ENCODE measurements at places on chromosomes 16 and 17. TPM values are rescaled to one million over a fixed set of nuclear protein-coding genes. Genes with fewer than 3 reads are reported as not detected.

- no peaks in the 10 kb centered on the region for H3K36me3 ChIP-seq
- no peak overlapping the region for H3K27ac ChIP-seq
- H3K4me3 ChIP-seq = no peak overlapping the region
- no peaks in the 10 kb centered on the region for H3K27me3 ChIP-seq
Observed at GRCh38 chr17:59399914-59400313, 68.5 kb downstream of the YPEL2 start.

GRCh38 chr16:17852977-17853702, 382.4 kb upstream of the XYLT1 start:
- no peak for DNase-seq
- H3K27me3 ChIP-seq = no peaks in the 10 kb centered on the region
- no peak overlapping the region for H3K4me3 ChIP-seq
- H3K4me1 ChIP-seq = no peaks in the 10 kb centered on the region

DNA sequence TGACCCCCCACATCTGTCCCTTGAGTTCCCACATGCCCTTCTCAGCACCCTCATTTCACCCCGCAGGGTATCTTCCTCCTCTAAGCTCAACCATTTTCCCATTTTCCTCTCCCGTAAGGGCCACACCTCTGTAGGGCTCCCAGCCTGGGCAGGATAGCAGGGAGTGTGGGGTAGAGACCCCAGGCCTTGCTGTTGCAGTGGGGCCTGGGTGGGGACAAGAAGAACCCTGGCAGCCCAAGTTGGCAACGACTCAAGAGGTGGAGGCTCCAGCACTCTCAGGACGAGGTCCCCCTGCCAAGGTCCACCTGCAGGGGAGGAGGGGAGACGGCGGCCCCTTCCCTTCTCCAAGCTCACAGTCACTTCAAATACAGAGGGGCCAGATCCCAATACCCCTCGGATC, 2.0 kb upstream of the TMEM92 start:
- H3K4me1 ChIP-seq = peaks cover 26% of the 10 kb centered on the region
- no peaks in the 10 kb centered on the region for H3K36me3 ChIP-seq
- peak overlapping the region; percentile 71 for H3K27ac ChIP-seq
- H3K4me3 ChIP-seq = peak overlapping the region; percentile 78
- H3K27me3 ChIP-seq = no peaks in the 10 kb centered on the region

DNA sequence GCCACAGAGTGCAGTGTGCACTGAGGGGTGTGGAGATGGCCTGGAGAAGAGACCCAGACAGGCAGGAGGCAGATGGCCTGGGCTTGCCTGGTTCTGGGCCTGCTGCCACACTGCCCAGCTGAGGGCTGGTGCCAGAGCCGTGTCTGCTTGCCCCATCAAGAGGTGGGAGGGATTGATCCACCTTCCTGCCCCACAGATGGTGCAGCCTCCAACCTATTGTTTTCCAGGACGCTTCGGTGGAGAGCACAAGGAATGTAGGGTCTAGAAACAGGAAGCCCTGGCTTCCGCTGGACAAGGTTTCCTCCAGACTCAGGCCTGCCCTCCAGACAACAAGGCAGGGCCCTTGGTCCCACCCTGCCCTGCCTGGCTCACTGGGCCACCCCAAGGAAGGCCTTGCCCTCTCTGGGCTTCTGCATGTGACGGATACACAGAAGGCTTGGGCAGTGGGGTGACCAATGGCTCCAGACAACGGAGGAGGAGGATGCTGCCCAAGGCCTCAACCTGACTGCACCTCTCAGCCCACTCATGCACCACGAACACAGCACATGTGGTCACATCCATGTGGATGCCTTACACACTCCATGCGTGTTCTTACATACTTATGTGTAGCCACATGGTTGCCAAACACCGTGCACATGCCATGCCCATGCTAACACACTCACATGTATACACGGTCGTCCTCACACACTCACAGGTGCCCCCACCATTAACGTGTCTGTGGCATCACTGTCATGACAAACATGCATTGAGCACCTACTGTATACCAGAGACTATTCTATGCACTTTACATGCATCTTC, 6.5 kb upstream of the CDH5 start:
- peaks cover 31% of the 10 kb centered on the region for H3K27me3 ChIP-seq
- H3K4me1 ChIP-seq = no peaks in the 10 kb centered on the region
- DNase-seq = no peak
- no peaks in the 10 kb centered on the region for H3K36me3 ChIP-seq

DNA sequence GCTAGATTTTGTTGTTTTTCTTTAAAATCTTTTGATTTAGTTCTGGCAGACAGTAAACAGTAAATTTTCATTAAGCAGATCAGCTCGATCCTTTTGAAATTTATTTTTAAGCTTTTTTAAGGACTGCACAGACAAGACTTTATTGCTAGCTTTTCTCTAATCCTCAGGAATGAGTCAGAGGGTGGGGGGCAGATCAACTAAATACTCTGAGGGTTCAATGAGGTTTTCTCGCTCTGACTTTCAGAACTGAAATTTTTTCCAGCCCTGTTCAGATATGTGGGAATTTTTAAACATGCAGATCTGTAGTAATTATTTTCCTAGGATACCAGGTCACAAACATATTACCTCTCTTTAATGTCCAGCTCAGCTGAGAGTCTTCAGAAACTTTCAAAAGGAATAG, 977.2 kb downstream of the CDH11 start:
- no peak overlapping the region for H3K4me3 ChIP-seq
- H3K36me3 ChIP-seq = no peaks in the 10 kb centered on the region
- H3K4me1 ChIP-seq = no peaks in the 10 kb centered on the region
- no peaks in the 10 kb centered on the region for H3K27me3 ChIP-seq
- DNase-seq = no peak

- no peak for DNase-seq
- H3K27ac ChIP-seq = no peak overlapping the region
- no peak overlapping the region for H3K4me3 ChIP-seq
- no peaks in the 10 kb centered on the region for H3K36me3 ChIP-seq
- H3K27me3 ChIP-seq = peaks cover 5% of the 10 kb centered on the region
Observed at GRCh38 chr17:79518585-79519523, 92.0 kb downstream of the RBFOX3 start.

- no peak overlapping the region for H3K4me3 ChIP-seq
- H3K27ac ChIP-seq = no peak overlapping the region
Observed at GRCh38 chr16:51129105-51129504, 22.0 kb downstream of the SALL1 start.

DNA sequence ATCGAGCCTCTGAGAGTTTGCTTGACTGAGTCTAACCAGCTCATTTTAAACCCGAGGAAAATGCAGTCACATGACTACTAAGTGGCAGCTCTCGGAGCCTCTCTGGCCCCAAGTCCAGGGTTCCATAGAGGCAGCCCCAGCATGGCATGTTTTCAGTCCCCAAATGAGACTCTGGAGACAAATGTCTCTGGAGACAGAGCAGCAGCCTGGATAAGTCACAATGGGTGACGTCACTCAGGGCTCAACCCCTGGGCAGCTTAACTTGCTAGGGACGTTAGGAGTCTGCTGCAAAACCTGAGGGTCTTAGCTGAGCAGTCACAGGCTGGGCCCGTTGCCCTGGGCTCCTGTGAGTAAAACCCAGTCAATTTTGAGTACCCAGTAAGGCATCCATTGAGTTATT, 6.9 kb upstream of the STH start:
- H3K4me1 ChIP-seq = no peaks in the 10 kb centered on the region
- no peaks in the 10 kb centered on the region for H3K36me3 ChIP-seq
- no peaks in the 10 kb centered on the region for H3K27me3 ChIP-seq
- H3K4me3 ChIP-seq = no peak overlapping the region
- H3K27ac ChIP-seq = no peak overlapping the region
- DNase-seq = no peak

GRCh38 chr17:82098169-82098938, at the start of gene FASN:
FASN (minus strand) TSS chr17:82098236; CDS start chr17:82096445, 1,791 bp downstream.
- H3K4me1 ChIP-seq = peaks cover 5% of the 10 kb centered on the region
- peak within 1 kb of the TSS; percentile 55 for H3K27ac ChIP-seq
- DNase-seq = peak; percentile 91
- H3K27me3 ChIP-seq = no peaks in the 10 kb centered on the region
- peak within 1 kb of the TSS; percentile 77 for H3K4me3 ChIP-seq
- peaks cover 28% of the 10 kb centered on the region for H3K36me3 ChIP-seq

GRCh38 chr17:16583781-16584180, 14.8 kb upstream of the ZNF287 start:
- no peak for DNase-seq
- peaks cover 12% of the 10 kb centered on the region for H3K4me1 ChIP-seq
- no peaks in the 10 kb centered on the region for H3K36me3 ChIP-seq
- peak overlapping the region; percentile 28 for H3K27ac ChIP-seq
- H3K4me3 ChIP-seq = peak overlapping the region; percentile 72

DNA sequence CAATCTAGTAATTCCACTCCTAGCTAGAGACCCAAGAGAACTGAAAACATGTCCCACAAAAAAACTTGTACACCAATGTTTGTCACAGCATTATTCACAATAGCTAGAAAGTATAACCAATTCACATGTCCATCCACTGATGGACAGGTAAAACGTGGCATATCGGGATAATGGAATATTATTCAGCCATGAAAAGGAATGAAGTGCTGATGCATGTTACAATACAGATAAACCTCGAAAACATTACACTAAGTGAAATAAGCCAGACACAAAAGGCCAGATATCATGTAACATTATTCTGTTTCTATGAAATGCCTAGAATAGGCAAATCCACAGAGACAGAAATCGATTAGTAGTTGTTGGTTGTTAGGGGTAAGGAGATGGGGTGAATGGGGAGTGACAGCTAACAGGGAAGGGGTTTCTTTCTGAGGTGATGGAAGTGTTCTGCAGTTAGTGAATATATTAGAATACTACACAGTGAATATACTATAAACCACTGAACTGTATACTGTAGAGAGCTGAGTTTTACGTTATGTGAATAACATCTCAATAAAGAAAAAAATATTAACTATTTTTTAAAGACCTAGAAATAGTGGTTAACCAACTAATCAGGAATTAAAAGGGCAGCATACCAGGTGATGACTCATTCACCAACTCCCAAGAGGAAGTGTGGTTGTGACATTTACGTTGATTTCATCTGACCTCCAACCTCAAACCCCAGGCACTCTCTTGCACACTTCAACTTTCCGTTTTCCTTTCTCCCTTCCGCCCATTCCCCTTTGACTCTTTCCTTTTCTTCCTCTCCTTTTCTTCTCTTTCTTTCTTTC, 48.6 kb downstream of the GAS7 start:
- H3K4me1 ChIP-seq = peaks cover 11% of the 10 kb centered on the region
- H3K4me3 ChIP-seq = no peak overlapping the region
- H3K27ac ChIP-seq = peak overlapping the region; percentile 8
- H3K27me3 ChIP-seq = peaks cover 33% of the 10 kb centered on the region
- no peak for DNase-seq

DNA sequence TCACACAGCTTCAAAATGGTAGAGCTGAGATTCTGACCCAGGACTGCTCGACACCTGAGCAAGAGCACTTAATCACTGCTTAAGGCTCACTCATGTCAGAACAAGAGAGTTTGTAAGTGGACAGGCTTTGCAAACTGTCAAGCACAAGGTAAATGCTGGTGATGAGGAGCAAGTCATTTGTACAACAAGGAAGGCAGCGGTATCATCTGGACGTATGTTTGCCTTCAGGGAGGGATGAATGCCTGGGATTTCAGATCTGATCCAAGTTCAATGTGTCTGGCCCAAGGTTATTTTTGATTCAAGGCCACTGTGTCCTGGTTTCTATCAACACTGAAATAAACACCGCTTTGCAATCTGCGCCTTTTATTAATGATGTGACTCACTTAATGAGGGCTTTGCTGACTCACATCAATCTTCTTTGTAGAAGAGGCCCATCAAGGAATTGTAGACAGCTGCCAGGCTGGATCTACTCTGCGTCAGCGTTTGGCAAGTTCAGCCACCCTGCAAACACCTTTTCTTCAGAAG, 174.4 kb upstream of the HS3ST3A1 start:
- H3K4me3 ChIP-seq = no peak overlapping the region
- H3K4me1 ChIP-seq = no peaks in the 10 kb centered on the region
- DNase-seq = no peak
- no peaks in the 10 kb centered on the region for H3K27me3 ChIP-seq
- no peaks in the 10 kb centered on the region for H3K36me3 ChIP-seq

GRCh38 chr16:4675864-4676786, 17.2 kb upstream of the NUDT16L1 start:
- H3K4me3 ChIP-seq = peak overlapping the region; percentile 67
- peak overlapping the region; percentile 96 for H3K27ac ChIP-seq

DNA sequence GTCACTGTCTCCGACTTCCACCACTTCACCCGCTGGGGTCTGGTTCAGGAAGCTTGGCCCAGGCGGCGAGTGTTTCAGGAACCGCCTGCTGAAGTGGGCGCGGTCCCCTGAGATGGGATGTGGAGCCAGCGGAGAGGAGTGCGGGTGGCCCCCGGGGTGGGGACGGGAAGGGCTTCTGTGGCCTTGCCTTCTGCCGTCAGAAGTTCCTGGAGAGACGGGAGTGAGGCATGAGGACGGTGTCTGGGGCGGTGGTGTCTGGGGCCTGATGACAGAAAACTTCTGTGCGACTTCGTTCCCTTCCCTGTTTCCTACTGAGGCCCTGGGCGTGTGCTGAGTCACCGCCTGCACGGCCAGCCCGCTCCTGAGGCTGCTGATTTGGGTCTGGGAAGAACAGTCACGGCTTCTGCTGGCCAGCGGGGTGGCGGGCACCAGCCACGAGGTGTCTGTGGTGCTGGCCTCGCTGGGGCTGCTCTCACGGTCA, 12.3 kb upstream of the NLRC3 start:
- H3K4me3 ChIP-seq = no peak overlapping the region
- no peak for DNase-seq
- no peaks in the 10 kb centered on the region for H3K27me3 ChIP-seq

- no peak overlapping the region for H3K4me3 ChIP-seq
- no peaks in the 10 kb centered on the region for H3K4me1 ChIP-seq
- H3K36me3 ChIP-seq = peaks cover 5% of the 10 kb centered on the region
- H3K27ac ChIP-seq = no peak overlapping the region
- no peak for DNase-seq
- no peaks in the 10 kb centered on the region for H3K27me3 ChIP-seq
Observed at GRCh38 chr17:72813481-72813880, 279.0 kb downstream of the SLC39A11 start.

GRCh38 chr16:30521873-30522641, 4.3 kb downstream of the ZNF768 start:
- no peak overlapping the region for H3K4me3 ChIP-seq
- no peaks in the 10 kb centered on the region for H3K27me3 ChIP-seq
- peaks cover 50% of the 10 kb centered on the region for H3K36me3 ChIP-seq

GRCh38 chr17:27318633-27319032, 24.7 kb downstream of the WSB1 start:
- no peak for DNase-seq
- H3K4me3 ChIP-seq = no peak overlapping the region
- H3K36me3 ChIP-seq = peaks cover 50% of the 10 kb centered on the region
- H3K4me1 ChIP-seq = no peaks in the 10 kb centered on the region
- no peak overlapping the region for H3K27ac ChIP-seq
- no peaks in the 10 kb centered on the region for H3K27me3 ChIP-seq

- no peak overlapping the region for H3K4me3 ChIP-seq
- H3K4me1 ChIP-seq = peaks cover 2% of the 10 kb centered on the region
- no peak for DNase-seq
- peaks cover 13% of the 10 kb centered on the region for H3K36me3 ChIP-seq
Observed at GRCh38 chr17:67215991-67216421, 29.0 kb downstream of the HELZ start.

The CLEC18B gene
- total RNA-seq = 0.09 TPM

The GRIN2C gene
- total RNA-seq = 0.14 TPM

The SPATA33 gene
- total RNA-seq = 16.6 TPM

The CLEC19A gene
- not detected for total RNA-seq

The STH gene
- total RNA-seq = not detected

The ZNF764 gene
- total RNA-seq = 14.6 TPM

The SLC5A11 gene
- not detected for total RNA-seq

The TCF25 gene
- 211 TPM for total RNA-seq

The HOXB2 gene
- total RNA-seq = 22.2 TPM
